ENCODE measurements at places on chromosomes 5 and 9. TPM values are rescaled to one million over a fixed set of nuclear protein-coding genes. Genes with fewer than 3 reads are reported as not detected.

DNA sequence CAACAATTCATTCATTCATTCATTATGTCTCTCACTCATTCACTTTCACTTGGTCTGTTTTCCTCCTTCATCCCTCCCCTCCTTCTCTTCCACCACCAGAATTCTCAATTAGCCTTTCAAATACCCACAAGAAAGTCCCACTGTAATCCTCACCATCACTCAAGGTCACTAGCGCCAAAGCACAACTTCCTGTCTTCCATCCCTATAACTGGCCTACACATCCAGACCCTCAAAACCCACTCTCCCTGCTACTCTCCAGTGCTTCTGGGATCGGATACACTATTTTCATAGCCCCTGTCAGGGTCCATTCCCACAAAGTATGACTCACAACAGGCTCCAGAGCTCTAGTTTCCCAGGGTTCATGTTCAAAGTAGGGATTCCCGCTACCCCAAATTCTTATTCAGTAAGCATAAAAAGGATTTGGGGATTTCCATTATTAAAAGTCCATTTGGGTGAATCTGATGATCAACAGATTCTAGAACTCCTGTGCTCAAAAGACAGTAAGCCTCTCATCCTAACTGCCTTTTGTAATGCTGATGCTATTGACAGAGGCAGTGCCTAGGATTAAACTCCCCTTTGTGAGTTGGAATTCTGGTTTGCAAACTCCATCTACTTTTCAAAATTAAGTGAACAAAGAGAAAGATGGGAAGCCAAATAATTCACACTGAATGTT lies 250.9 kb downstream of the SEMA5A start:
- no peak for ATAC-seq

GRCh38 chr5:144210655-144211054 lies 40.0 kb downstream of the KCTD16 start:
- no peak for ATAC-seq

GRCh38 chr9:98925956-98926355 lies 17.8 kb upstream of the COL15A1 start:
- no peak for ATAC-seq

The NPR3 gene
- total RNA-seq, result 12.6 TPM

The PCDHGA4 gene
- 0.48 TPM for total RNA-seq

All from esophagus mucosa (tissue), 1 donor.